ENCODE measurements at places on chromosomes 5 and 9. TPM values are rescaled to one million over a fixed set of nuclear protein-coding genes. Genes with fewer than 3 reads are reported as not detected.

DNA sequence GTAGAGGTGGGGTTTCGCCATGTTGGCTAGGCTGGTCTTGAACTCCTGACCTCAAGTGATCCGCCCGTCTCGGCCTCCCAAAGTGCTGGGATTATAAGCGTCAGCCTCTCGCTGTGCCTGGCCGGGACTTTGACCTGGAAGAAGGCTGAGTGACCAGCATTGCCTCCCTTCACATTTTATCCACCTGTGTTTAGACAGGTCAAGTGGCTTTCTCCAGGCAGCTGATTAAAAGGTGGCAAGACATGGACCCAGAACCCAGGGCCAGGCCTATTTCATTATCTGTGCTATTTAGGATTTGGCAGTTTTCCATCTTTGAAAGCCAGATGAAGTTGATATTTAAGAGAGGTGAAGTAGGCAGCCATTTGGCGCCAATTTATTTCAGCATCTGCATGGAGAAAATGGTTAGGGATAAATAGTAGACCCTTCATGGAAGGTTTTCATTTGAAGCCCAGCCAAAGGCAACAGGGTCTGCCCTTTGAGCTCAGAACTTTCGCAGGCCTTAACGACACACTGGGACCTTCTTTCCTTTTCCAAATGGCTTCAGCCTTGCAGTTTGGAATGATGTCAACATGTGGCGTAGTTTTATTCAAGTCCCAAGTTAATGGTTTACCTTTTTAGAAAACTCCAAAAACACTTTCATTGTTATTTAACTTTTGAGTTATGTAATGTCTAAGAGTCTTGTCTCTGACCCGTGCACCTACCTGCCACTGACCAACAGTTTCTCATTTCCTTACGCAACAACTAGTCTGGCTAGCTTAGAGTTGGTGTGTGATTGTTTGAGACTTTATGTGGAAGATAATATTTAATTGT is 8.4 kb downstream of the DAPK1 start:
- DNase-seq = no peak

DNA sequence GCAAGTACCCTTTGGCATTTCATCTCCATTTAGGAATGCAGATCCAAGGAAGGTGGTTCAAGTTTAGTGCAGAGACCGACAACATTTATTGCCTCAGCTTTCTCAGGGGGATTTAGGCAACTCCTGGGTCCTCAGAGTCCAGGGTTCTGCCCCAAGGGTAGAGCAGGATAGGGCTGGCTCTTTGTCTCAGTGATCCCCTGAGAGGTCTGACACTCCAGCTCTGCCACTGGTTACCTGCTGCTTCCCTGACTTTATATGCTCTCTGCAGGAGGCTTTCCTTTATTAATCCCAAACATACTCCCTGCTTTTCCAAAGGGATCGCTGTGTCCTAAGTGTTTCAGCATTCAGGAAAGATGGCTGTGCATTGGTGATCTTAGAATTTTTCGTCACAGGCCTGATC is 37.2 kb downstream of the TRPC7 start:
- no peak for DNase-seq

- no peak for DNase-seq
These were observed 447.5 kb upstream of the COX7C start for GRCh38 chr5:86170194-86170593.

GRCh38 chr5:68191083-68191791 is 24.3 kb upstream of the PIK3R1 start:
- no peak for DNase-seq

- no peak for DNase-seq
These were observed 2.0 kb downstream of the ANAPC2 start for GRCh38 chr9:137186385-137186784.

GRCh38 chr9:99787556-99787955 is 34.1 kb upstream of the NR4A3 start:
- no peak for DNase-seq

- peak; percentile 66 for DNase-seq
These were observed 560 bp upstream of the NDUFS6 start for GRCh38 chr5:1800472-1801221.

Gene PPP3R2
- total RNA-seq = not detected
